ENCODE measurements at places on chromosomes 1 and 21. TPM values are rescaled to one million over a fixed set of nuclear protein-coding genes. Genes with fewer than 3 reads are reported as not detected.

Gene OR10J1
- total RNA-seq = not detected

Gene TTC24
- total RNA-seq = not detected

Gene SLC45A1
- 6.1 TPM for total RNA-seq

Gene OR14K1
- total RNA-seq = not detected

Gene YARS1
- total RNA-seq = 64.2 TPM

Gene CRYAA
- not detected for total RNA-seq

Gene SERPINC1
- 0.06 TPM for total RNA-seq

Gene SPRR2G
- not detected for total RNA-seq

Gene DMBX1
- total RNA-seq = 0.68 TPM

Gene MECR
- total RNA-seq = 20.7 TPM

Gene C1orf185
- not detected for total RNA-seq

Gene RAB25
- not detected for total RNA-seq

Gene HMCN1
- 0.02 TPM for total RNA-seq

Gene PSMA5
- total RNA-seq = 107 TPM

Gene FCRL2
- not detected for total RNA-seq

Gene RGS1
- total RNA-seq = not detected

Gene KIF17
- 1.1 TPM for total RNA-seq

Gene RGS8
- not detected for total RNA-seq

Gene CATSPERE
- total RNA-seq = 0.09 TPM

Gene MYOG
- not detected for total RNA-seq

Gene SPRR1B
- not detected for total RNA-seq

Gene PPM1J
- total RNA-seq = 1.2 TPM

Gene PCBP3
- total RNA-seq = 1.5 TPM

Gene TTC39A
- total RNA-seq = 0.98 TPM

Gene FAM72A
- total RNA-seq = 11.2 TPM

Gene TMPRSS15
- not detected for total RNA-seq

Gene E2F2
- 2.5 TPM for total RNA-seq

Gene AGRN
- 137 TPM for total RNA-seq

Gene NPHS2
- total RNA-seq = not detected

Gene SPRR4
- total RNA-seq = not detected

Gene MATN1
- total RNA-seq = 0.15 TPM
